Stomach (tissue), 19 donors: ENCODE measurements at places on chromosomes 16 and 17. TPM values are rescaled to one million over a fixed set of nuclear protein-coding genes. Genes with fewer than 3 reads are reported as not detected.
A peak's percentile ranks its signal among the peaks of the same experiment; 100 is the strongest.

DNA sequence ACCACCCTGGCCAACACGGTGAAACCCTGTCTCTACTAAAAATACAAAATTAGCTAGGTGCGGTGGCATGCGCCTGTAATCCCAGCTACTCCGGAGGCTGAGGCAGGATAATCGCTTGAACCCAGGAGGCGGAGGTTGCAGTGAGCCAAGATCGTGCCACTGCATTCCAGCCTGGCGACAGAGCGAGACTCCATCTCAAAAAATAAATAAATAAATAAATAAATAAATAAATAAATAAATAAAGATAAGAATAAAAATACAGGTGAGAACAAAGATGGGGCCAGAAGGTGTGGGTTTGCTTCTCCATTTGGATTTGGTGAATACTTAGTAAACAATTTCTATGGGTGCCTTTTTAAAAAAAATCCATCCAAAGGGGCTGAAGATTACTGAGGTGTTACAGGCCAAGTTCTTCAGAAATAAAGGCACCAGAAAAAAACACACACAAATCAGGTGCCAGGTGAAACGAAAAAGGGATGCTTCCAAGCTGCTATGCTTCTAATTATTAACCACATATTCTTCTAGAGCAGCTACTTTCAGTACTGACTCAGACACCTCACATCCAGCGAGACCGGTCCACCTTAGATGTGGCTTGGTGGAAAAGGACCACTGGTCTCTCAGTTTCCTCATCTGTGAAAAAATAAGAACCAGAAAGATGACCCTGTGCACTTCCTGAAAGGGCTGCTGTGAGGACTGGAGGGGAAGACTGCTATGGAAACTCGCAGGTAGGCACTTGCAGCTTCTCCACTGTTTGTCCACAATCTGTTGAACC lies 9.2 kb downstream of the GLYR1 start:
- DNase-seq, result no peak

GRCh38 chr17:77489893-77490255 lies 349.1 kb downstream of the SEC14L1 start:
- DNase-seq, result peak; percentile 86

- peak; percentile 71 for DNase-seq
These were observed 92.1 kb upstream of the ZNF750 start for GRCh38 chr17:82931699-82932517.

DNA sequence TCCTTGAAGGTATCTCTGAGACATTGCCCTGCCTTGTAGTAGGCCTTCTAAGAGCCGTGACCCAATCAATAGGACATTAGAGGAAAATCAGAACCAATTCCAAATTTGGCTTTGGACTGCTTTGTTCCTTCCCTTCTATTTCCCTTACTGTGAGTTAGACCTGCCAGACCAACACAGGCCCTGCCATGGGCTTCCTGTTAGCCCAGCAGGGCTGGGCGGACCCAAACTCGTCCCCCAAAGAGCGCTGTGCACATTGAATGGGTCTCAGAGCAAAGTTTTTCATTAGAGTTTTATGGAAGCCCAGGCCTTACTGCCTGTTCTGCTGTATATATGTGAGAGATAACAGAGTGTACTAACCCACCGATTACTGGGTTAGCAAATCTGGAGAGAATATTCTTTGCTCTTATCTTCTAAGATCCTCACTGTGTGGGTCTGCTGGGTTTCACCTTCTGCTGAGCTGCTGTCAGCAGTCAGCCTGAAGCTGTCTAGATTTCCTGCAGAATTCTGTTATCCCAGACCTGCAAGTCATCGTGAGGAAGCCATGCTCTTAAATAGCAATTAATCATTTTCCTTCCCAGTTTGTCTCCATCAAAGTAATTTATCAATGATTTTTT lies 5.7 kb downstream of the ARHGAP44 start:
- no peak for DNase-seq

GRCh38 chr17:82091264-82092066 lies 6.6 kb downstream of the FASN start:
- no peak for DNase-seq

DNA sequence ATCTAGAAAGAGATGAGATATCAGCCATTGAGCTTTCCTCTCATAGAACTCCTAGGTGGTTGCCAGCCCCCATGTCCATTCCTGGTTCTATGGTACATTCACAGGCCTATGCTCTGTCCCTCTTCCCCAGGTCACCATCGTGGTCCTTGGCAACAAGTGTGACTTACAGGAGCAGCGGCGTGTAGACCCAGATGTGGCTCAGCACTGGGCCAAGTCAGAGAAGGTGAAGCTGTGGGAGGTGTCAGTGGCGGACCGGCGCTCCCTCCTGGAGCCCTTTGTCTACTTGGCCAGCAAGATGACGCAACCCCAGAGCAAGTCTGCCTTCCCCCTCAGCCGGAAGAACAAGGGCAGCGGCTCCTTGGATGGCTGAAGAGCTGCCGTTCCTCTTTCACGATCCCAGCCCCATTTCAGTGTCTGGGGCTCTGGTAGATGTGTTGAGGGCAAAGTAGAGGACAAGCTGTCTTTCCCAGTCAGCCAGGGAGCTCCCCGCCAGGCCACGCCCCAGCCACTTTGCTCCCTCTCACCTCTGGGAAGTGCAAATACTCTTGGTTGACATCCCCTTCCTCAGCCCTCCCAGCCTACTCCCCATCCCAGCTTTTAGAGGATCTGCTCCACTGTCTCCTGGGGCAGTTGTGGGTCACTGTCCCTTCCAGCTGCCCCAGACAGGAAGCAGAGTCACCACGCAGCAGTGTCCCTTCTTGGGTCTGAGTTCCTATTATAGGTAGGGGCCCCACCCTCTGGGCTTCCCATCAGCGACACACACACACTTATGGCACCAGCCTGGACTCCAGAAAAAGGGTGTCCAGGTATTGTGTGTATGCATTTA lies 3.8 kb downstream of the NKIRAS2 start:
- no peak for DNase-seq

DNA sequence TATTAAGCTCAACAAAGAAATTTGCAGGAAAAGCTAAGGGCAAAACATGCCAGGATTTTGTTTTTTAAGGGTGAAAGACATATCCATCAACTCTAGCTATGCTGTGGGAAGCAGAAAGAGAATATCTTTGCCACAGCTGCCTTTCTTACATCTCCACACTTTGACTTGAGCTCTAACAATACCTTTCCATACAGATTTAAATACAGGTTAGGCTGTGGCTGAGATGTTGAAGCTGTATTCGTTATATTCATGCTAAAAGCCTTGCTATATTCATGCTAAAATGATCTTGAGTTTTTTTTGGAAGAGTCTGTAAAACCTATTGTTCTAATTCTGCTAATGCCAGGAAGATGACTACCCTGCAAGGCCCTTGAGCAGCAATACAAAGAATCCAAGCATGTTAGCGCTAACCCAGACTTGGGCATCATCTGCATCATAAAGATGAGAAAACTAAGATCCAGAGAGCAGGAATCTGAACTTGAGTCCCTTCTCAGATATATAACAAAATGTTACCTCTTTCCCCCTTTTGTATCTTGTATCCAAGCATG lies 204.8 kb upstream of the C17orf78 start:
- DNase-seq, result no peak

GRCh38 chr17:14833201-14833785 lies 431.8 kb downstream of the PMP22 start:
- DNase-seq, result no peak

DNAAF8 gene
- not detected for total RNA-seq

GAS2L2 gene
- total RNA-seq, result under 0.01 TPM

- DNase-seq, result peak; percentile 66
These were observed at the start of gene CCDC102A for GRCh38 chr16:57536306-57537193. CCDC102A (minus strand) TSS chr16:57536571; CDS start chr16:57529177, 7,394 bp downstream.

GRCh38 chr17:7842380-7843256 lies 8.6 kb downstream of the KDM6B start:
- peak; percentile 91 for DNase-seq
